NCI-H2081 (cell line): ENCODE measurements at places on chromosomes 1 and 21.

GRCh38 chr1:234955107-234955731 is 173.4 kb downstream of the TOMM20 start:
- no peak for DNase-seq

DNA sequence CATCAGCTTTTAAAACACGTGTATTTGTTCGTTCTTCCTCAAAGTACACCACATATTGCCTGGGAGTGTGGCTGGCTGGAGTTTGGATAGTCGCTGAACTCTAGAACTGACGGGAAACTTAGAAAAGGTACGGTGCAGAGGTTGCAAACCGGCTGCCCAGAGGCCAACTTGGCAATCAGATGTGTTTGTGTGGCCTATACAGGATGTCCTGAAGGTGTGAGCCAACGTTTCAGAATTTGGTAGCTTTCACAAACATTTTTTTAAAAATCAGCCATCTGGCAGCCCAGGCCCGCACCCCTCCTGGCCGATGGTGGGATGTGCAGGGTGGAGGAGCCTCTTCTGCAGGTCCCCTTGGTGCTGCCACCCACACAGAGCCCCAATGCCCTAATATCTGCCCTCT is 73.6 kb upstream of the SLC25A33 start:
- no peak for DNase-seq

DNA sequence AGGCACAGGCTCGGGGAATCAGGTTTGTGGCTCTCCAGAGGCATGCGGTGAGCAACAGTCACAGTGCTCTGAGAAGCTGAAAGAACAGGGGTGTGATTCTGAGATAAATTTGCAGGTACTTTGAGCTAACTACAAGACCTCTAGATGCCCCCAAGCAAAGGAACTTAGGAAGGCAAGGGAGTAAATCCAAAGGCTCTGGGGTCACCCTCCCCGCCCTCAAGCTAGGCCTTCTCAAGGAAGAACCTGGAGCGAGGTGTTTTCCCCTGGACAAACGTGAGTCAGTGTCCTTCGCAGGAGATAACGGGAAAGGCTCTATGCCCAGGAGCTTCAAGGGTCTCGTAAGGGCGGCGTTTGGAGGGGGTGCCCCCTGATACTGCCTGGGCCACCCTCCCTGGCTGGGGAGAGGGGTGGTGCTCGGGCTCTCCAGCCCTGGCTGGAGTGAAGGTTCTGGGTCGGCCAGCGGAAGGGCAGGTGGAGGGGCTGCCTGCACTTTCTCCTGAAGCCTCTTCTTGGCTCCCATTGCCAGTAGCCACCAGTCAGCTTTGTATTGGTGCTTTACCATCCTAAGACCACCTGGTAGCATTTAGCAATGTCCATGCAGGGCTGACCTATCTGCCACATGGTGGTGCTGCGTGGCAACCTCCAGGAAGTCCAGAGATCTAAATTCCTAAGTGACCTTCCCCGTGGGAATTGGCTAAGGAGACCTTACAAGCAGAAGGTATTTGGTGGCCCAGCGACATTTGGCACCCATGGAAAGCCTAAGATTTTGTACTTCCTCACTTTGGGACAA is 44.0 kb downstream of the GPR161 start:
- DNase-seq = no peak

DNA sequence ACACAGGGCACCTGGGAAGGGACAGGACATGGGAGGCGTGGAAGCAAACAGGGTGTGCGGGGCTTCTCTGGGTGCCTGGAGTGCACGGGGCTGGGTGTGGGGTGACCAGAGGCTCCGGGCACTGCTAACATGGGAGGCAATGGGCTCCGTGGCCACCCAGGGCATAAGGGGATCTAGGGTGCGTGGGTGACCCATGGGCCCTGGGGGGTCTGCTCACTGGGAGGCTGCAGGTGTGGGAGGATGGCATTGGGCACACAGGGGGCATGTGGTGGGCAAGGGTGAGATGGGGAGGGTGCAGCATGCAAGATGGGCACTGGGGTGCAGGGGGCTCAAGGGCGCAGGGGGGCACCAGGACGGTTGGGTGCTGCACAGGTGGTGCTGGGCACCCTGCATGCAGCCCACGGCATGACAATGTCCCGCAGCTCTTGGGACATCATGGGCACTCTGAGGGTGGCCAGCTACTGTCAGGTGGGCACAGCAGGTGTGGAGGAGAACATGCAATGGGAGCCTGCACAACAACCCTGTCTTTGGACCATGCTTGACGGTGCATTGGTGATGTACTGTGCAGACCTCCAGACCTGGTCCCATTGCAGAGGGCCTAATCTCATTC is 15.1 kb downstream of the TRIM11 start:
- no peak for DNase-seq

- DNase-seq = no peak
Observed at GRCh38 chr1:218887141-218887925, 286.3 kb upstream of the LYPLAL1 start.

GRCh38 chr1:64963466-64963865 is 2.9 kb downstream of the JAK1 start:
- DNase-seq = no peak

- no peak for DNase-seq
Observed at GRCh38 chr1:112872551-112872962, 83.4 kb downstream of the SLC16A1 start.

GRCh38 chr1:204688776-204689175 is 3.2 kb upstream of the LRRN2 start:
- DNase-seq = no peak

GRCh38 chr1:53084589-53084971 is 22.6 kb downstream of the PODN start:
- no peak for DNase-seq
